T1000 (cell line): ENCODE measurements at places on chromosomes 4 and X.

DNA sequence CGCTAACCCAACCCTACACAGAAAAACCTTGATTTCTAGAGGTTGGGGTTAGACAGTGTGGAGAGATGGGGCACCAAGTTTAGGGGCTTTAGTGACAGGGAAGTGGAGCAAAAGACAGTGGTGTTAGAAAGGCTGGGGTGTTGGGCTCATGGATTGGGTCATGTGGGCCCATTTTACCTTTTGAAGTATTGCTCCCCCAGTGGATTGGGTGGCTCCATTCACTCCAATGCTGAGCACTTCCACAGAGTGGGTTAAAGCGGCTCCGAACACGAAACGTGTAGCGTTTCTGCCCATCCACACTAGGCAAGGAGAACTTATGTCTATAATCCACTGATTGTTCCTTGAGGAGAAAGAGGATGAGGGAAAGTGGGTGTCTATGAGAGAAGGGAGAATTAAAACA lies 2.3 kb downstream of the IL2RG start:
- DNase-seq: no peak

GRCh38 chrX:107551546-107551945 lies 76.8 kb upstream of the PRPS1 start:
- DNase-seq: no peak

GRCh38 chr4:139651282-139652194 lies 14.1 kb upstream of the MGST2 start:
- peak; percentile 36 for DNase-seq

DNA sequence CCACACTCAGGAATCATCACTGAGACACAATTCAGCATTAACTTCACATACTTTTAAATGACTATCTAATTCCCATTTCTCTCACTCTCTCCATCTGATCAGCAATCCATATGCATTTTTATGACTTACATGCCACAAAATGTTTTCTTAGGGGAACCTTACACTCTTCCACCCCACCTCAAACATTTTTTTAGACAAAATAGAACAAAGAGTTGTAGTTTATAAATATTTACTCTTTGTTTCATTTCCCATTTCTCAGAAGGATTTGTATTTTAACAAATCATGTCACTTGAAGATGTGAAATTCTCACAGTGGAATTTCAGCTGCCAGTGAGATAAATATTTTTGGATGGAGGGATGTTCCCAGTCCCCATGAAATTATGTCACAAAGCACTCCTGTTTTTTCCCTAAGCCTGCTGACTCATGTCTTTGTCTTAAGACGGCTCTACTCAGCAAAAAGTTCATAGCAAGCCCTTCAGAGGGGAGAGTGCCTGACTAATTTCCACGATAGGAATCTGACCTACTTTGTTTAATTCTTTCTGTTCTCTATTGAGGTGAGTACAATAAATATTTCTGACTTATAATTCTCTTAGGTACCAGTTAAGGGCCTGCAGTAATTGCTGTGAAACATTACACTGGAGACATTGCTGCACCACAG lies 257.7 kb downstream of the THOC2 start:
- no peak for DNase-seq

- DNase-seq: no peak
These were observed at the start of gene HELT for GRCh38 chr4:185017964-185018772. HELT (plus strand) TSS chr4:185018490; CDS start chr4:185018929, 439 bp downstream.
